ENCODE measurements at places on chromosomes 2 and 18.

DNA sequence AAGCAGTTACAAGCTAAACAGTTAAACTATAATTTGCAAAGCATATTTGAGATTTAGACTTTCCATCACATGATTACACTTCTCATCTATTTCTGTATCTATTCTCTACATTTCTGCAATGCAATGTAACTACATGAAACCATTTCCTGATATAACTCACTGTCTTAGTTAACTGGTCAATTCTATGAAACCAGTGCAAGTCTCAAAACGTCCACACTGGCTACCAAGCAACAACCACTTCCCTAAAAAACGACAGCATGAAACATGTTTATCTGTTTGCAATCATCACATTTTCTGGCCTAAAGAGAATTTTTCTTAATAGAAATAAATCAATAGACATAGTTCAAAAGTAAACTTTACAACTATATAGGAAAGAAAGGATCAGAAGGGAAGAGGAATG is 17.4 kb downstream of the FECH start:
- DNase-seq: no peak

DNA sequence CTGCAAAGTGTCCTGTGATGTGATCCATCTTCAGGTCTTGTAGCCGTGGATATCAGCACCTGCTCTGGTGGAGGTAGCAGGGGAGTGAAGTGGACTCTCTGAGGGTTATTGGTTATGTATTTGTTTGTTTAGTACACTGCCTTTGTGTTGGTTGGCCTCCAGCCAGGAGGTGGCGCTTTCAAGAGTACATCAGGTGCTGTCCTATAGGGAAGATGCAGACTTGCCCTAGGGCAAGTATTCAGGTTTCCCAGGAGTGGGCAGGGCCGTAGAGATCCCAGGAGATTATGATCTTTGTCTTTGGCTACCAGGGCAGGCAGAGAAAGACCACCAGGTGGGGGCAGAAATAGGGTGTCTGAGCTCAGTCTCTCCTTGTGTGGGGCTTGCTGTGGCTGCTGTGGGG is 411.8 kb downstream of the SOX11 start:
- DNase-seq: no peak

- DNase-seq: no peak
These were observed 115.3 kb upstream of the SMAD2 start for GRCh38 chr18:48045744-48046143.

DNA sequence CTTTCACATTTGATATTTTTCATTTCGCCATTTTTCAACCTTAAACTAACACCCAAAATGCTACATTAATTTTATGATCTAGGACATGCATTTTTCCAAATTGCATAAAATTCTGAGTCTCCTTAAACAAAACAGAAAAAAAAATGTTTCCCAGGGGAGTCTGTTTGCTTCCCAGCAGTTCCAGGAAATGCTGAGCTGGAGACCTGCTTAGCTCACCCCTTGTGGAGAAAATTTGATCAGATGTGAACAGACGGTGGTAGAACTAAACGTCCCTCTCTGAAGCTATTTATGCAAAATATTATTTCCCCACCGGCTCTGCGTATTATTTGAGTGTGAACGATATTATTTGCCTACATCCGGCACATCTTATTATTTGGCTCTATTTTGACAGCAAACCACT is 74.9 kb upstream of the AGAP1 start:
- no peak for DNase-seq

DNA sequence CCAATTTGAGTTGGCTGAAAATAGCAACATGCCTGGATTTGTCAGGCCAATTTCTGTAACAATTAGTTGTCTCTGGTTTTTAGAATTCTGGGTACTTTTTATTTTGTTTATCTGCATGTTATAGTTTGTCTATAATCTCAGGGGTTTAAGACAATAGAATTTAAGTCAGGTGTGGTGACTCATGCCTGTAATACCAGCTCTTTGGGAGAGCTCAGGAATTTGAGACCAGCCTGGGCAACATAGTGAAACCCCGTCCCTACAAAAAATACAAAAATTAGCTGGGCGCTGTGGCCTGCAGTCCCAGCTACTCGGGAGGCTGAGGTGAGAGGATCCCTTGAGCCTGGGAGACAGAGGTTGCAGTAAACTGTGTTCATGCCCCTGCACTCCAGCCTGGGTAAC is 114.4 kb upstream of the GLS start:
- no peak for DNase-seq

DNA sequence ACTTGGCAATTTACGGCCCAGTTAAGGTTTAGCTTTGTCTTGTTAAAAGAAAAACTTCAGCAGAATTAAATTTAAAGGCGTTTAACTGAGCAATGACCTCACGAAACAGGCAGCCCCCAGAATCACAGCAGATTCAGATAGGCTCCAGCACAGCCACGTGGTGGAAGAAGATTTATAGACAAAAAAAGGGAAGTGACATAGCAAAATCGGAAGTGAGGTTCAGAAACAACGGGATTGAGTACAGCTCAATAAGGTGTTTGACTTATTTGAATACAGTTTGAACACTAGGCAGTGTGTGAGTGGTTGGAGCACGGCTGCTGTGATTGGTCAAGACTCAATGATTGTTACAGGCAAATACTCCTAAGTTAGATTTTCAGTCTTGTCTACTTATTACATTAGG is 79.8 kb downstream of the MOGAT1 start:
- no peak for DNase-seq

GRCh38 chr18:11994703-11995444 is 13.6 kb downstream of the IMPA2 start:
- no peak for DNase-seq

- no peak for DNase-seq
These were observed 4.3 kb downstream of the SMYD5 start for GRCh38 chr2:73218298-73218697.

DNA sequence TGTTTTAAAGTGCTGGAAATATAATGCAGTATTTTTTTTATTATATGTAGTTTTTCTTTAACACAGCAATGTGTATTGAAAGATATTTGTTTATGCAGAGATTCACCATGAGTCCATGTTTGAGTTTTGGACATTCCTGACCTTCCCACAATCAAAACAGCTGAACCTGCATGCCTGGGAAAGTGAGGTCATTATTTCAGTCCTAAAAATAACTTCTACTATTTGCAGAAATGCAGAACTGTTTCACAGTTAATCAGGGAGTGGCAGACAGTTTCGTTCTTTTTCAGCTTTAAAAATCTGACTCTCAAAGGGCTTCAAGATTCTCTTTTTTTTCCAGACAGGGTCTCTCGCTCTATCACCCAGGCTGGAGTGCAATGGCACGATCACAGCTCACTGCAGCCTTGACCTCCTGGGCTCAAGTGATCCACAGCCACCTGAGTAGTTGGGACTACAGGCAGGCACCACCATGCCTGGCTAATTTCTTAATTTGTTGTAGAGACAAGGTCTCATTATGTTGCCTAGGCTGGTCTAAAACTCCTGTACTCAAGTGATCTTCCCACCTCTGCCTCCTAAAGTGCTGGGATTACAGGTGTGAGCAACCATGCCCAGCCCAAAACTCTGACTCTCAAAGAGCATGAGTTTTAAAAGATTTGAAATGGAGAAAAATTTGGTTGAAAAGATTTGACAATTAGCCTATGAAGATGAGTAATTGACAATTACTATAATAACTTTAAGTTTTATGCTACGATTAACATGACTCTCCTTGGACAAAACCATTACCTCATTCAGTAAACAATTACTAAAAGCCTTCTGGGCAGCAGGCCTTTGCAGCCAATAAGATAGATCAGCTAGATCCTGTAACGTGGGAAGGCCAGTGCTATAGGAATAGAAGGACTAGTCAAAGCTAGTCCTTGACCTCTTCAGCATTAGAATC is 5.0 kb upstream of the MYL12B start:
- DNase-seq: no peak

GRCh38 chr2:131425231-131425941 is 50.5 kb upstream of the TUBA3D start:
- DNase-seq: no peak

Data from C1 segment of cervical spinal cord (tissue), 14 donors.